ENCODE measurements at places on chromosomes 2 and 18.

- DNase-seq: peak; percentile 55
These were observed 19.5 kb downstream of the SLC25A52 start for GRCh38 chr18:31741097-31741735.

GRCh38 chr18:62767321-62767720, 52.0 kb downstream of the PHLPP1 start:
- no peak for DNase-seq

DNA sequence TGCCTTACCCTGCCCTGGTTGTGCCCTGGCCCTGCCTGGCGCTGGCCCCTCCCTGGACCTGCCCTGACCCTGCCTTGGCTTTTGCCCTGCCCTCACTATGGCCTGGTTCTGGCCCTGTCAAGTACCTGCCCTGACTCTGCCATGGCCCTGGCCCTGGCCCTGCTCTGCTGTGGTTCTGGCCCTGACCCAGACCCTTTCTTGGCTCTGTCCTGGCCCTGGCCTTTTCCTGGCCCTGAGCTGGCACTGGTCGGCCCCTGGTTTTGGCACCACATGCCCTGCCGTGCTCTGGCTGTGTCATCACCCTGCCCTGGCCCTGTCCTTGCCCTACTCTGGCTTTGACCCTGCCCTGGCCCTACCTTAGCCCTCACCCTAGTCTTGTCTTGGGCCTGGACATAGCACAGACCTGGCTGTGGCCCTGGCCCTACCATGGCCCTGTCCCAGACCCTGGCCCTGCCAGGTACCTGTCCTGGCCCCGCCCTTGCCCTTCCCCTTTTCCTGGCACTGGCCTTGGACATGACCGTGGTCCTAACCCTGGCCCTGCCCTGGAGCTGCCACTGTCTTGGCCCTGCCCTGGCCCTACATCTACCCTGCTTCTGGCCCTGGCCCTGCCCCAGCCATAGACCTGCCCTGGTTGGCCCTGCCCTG, 4.8 kb upstream of the ANKRD62 start:
- no peak for DNase-seq

GRCh38 chr2:232295971-232296370, 82.6 kb upstream of the ALPP start:
- DNase-seq: no peak

DNA sequence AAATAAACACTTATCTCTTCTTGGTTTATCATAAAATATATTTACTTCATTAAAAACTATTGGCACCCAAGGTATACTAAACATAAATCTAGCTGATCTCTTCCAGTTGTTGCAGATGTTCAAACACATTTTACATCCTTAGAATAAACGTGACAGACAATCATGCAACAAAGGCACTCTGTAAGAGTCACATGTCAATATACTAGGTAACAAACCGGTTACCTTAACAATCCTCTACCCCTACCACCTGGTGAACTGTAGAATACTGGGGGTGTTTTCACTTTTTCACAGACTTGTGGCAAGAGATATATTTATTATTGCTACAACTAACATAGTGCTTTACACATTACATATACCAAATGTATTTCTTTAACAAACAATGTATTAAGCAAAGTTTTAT, 15.8 kb downstream of the STK17B start:
- no peak for DNase-seq

- no peak for DNase-seq
These were observed 125.7 kb upstream of the LMAN1 start for GRCh38 chr18:59484561-59485328.

- DNase-seq: no peak
These were observed 7.9 kb downstream of the GAD1 start for GRCh38 chr2:170824526-170825015.

- no peak for DNase-seq
These were observed 245.9 kb upstream of the REV1 start for GRCh38 chr2:99735753-99736152.
